ENCODE measurements at places on chromosomes 1 and 21. TPM values are rescaled to one million over a fixed set of nuclear protein-coding genes. Genes with fewer than 3 reads are reported as not detected.

DNA sequence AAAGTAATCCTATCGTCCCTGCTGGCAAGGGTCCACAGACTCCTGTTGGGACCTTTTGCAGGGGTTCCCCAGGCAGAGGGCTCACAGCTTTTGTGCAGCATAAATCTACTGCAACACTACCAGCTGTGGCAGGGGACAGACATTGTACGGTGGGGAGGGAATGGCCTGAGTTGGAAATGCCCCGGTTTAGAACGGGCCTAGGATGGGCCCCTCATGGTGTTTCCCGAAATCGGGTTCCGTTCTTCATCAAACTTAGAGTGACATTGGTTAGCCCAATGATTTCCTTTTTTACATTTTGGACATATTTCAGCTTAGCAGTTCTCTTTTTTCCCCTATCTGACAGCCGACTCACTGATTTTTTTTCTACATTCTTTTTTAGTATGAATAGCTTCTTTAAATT is 26.5 kb upstream of the SAMD11 start:
- DNase-seq, result no peak

PGD gene
- total RNA-seq, result 26.4 TPM

LRP8 gene
- 2.3 TPM for total RNA-seq

GRCh38 chr1:1907098-1907736 is 7.8 kb upstream of the CALML6 start:
- no peak for DNase-seq

DNA sequence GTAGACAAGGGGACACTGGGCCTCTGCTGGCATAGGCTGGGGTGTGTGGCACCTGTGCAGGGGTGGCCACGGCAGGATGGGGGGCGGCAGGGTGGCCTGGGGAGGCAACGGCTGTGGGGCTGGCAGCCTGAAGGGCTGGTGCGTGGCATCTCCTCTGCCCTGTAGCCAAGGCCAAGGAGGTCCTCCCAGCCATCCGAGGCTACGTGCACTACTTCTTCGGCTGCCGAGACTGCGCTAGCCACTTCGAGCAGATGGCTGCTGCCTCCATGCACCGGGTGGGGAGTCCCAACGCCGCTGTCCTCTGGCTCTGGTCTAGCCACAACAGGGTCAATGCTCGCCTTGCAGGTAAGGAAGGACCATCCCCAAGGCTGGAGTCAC is 36.0 kb upstream of the LHX4 start:
- DNase-seq, result no peak

DNA sequence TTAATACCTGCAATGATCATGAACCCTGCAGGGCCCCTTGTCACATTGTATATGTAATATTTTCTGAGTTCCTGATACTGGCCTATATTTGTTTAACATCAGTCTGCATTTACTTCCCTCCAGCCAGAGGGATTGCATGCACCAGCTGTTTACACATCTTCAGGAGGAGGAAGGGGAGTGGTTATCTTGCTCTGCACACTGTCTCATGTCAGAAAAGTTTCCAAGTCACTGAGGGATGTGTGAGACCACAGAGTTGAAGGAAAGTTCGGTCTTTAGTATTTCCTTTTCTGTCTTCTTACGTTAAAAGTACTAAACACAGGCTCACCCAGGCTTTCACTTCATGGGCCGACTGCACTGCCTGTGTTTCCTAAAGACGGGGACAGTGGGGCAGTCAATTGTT is 574.1 kb downstream of the LMO4 start:
- no peak for DNase-seq

SFN gene
- total RNA-seq, result not detected

PIGR gene
- 0.22 TPM for total RNA-seq

DNA sequence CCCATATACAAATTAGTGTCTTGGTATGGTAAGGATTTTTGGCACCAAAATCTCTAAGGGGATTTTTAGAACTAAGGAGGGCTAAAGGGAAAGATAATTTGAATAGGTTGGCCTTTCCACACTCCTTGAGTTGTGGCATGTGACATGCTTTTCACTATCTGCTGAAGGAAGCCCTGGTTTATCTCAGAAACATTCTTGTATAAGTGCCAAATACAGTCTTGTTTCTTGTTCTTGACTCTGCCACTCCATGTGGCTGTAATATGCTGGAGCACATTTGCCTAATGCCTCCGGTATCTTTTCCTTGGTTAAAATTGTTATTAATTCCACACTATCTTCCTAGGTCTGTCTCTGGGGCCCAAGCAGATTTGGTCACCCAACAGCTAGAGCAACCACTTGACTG is 457.0 kb downstream of the USP25 start:
- DNase-seq, result no peak

DNA sequence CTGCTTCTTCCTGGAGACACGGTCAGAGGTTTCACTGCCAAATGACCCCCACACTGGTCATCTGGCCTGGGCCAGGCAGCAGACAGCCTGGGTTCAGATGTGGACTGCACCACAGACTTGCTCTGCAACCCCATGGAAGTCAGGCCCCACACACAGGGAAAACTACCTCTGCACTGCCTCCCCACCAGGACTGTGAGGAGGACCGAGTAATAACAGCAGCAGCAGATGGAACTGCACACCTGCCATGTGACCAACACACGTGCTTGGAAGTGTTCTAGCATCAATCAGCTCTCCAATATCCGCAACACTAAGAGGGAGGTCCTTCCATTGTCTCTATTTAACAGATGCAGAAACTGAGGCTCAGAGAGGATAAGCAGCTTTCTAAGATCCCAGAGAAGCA is 51.4 kb downstream of the SLC9A1 start:
- DNase-seq, result no peak

DNA sequence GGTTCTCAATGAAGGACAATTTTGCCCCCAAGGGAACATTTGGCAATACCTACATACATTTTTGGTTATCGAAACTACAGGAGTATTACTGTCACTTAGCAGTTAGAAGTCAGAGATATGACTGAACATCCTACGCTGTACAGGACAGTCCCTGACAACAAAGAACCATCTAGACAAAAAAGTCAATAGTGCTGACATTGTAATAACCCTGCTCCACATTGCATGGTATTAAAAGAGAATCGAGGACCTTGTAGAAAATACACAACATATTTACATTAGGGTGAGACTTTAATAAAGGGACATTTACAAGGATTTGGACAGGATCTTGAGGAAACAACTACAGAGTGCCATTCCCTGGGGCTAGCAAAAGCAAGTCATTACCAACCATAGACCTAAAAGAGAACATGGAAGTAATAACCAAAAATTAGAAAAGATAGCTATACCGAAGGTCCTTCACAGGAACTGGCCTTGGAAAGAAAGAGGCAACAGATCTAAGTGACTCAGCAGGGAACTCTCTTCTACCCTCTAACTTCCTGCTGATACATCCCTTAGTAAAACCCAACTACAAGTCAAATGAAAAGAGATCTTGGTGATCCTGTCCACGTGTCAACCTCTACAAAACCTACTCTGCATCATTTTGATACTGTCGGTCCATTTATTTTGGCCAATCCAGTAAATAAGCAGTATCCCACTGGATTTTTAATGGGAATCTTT is 40.2 kb downstream of the ANGPTL3 start:
- DNase-seq, result no peak

GRCh38 chr1:58845942-58846341 is 62.1 kb upstream of the JUN start:
- DNase-seq, result no peak

- no peak for DNase-seq
Measured at GRCh38 chr1:226429858-226430715, 22.2 kb upstream of the PARP1 start.

FOXO6 gene
- 2.0 TPM for total RNA-seq

- no peak for DNase-seq
Measured at GRCh38 chr1:167099851-167100250, 6.0 kb downstream of the STYXL2 start.

DNA sequence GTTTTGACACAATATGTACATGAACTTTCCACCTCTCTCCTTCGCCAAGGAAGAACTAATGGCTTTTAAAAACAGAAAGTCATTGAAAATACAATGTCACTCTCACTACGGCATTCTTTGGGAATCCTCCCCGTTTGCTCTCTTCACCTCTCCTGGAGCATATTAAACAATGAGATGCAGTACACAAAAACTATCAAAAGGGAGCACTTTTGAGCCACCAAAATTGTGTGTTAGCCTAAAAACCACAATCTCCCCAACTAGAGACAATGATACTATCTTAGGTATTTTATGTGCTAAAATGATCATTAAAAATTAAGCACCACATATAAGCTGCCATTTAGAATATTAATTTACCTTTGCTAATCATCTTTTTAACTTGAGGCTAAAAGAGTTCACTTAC is 425.5 kb downstream of the KCTD3 start:
- DNase-seq, result no peak

- no peak for DNase-seq
Measured at GRCh38 chr1:11180342-11180744, 8.8 kb upstream of the ANGPTL7 start.

GRCh38 chr1:199265319-199265718 is 626.5 kb downstream of the PTPRC start:
- no peak for DNase-seq

SLC25A24 gene
- 13.7 TPM for total RNA-seq

KIF26B gene
- total RNA-seq, result 1.1 TPM

DNA sequence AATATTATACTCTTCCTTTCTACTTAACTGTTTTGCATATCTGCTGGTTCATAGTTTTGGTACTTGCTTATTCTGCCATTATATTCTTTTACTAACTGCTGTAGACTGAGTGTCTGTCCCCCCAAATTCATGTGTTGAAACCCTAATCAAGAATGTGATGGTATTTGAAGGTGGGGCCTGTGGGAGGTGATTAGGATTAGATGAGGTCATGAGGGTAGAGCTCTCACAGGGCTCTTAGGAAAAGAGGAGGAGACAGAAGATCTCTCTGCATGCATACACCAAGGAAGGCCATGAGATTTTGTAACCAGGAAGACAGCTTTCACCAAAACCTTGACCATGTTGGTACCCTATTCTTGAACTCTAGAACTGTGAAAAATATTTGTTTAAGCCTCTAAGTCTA is 354.1 kb upstream of the B3GALT2 start:
- no peak for DNase-seq

PTPN14 gene
- 67.7 TPM for total RNA-seq

PGBD2 gene
- 2.9 TPM for total RNA-seq

AMY2A gene
- total RNA-seq, result not detected

DNA sequence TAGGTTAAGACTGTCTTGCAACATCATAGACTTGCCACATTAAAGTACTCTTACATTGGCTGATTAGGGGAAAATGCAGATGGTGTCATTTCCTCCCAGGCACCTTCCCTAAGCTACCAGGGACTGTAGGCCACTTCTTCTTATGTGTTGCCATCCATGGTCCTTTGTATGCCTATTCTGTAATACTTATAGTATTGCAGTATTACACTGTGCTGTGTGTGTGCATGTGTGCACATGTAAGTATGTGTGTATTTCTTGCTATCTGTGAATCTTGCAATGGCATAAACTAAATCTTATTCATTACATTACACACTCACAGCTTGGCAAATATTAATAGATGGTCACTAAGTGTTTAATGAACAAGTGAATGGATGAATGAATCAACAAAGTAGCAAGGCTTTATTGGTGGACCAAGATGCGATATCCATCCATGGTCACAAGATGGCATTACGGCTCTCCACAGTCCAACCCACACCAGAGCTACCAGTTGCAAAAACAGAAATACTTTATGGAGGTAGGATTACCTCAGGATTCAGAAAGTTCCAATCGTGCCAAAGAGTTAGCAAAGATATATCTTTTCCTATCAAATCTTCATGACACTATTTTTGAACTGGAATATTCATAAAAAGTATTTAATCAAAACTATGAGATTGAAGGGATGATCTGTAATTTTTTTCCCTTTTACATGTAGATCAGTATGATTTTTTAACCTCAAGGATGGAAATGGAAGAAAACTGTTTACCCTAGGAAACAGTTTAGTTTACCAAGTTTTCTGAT is 160.2 kb downstream of the DENND1B start:
- DNase-seq, result no peak

DNA sequence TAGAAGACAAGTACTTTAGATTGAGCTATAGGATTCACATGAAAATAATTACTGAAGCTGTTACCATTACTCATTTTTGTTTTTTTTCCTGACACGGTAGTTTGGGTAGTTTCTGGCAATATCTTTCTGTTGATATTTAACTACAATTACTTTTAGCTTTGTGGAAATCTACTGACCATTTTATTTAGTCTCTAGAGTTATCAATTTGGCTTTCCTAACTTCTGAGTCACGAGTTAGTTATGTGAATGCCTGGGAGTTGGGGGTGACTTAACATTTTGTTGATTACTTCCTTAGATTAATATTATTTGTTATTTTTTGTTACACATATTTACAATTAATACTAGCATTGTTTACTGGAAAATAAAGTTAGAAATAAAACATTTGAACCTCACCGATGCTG is 160.6 kb downstream of the HMCN1 start:
- DNase-seq, result no peak

DNA sequence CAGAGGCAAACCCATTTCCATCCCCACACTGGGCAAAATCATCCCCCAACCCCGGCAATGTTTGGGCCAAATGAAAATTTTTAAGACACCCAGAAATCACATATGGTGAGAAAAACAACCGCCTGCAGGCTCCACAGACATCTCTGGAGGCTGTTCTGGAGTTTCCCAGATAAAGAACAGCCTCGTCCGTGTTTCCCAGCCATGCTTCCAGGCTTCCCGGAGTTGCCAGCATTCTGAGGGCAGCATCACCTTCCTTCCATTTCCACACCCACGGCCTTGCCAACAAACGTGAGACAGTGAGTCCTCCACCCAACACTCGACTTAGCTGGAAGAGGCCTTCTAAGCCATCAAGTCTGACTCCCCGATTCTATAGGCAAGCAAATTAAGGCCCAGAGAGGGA is 36.9 kb downstream of the KCNN3 start:
- DNase-seq, result no peak

MARCKSL1 gene
- 12.0 TPM for total RNA-seq

LDLRAD1 gene
- not detected for total RNA-seq

EXTL1 gene
- 9.2 TPM for total RNA-seq

DNA sequence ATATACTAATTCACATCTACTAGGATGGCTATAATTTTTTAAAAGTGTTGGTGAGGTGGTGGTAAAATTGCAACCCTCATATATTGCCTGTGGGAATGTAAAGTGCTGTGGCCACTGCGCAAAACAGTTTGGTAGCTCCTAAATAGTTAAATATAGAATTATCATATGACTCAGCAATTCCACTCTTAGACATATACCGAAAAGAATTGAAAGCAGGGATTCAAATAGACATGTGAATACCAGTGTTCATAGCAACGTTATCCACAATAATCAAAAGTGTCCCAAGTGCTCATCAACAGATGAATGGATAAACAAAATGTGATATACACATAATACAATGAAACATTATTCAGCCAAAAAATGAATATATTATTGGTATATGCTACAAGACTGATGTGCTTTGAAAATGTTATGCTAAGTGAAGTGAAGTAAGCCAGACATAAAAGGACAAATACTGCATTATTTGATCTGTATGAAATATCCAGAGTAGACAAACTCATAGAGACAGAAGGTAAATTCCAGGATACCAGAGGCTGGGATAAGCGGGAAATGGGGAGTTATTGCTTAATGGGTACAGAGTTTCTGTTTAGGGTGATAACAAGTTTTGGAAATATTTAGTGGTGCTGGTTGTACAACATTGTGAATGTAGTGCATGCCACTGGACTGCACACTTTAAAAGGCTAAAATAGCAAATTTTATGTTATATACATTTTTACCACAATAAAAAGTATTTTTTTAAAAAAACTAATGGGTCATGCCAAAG is 342.5 kb downstream of the SEC16B start:
- DNase-seq, result no peak

TRIM67 gene
- 0.24 TPM for total RNA-seq

LCE2C gene
- total RNA-seq, result not detected

SELE gene
- 26.6 TPM for total RNA-seq

- peak; percentile 88 for DNase-seq
Measured at GRCh38 chr21:45973475-45974072, 8.0 kb upstream of the COL6A1 start.

Data from cardiac septum (tissue), 1 donor.